Activated T-cell treated with anti-CD3 and anti-CD28 coated beads, Interleukin-2, amount 50 U/mL, for 4 hours (primary cell): ENCODE measurements at places on chromosomes 2 and 18. TPM values are rescaled to one million over a fixed set of nuclear protein-coding genes. Genes with fewer than 3 reads are reported as not detected.

ABCA12 gene
- total RNA-seq: not detected

ACVR1C gene
- total RNA-seq: 0.73 TPM

C2orf92 gene
- total RNA-seq: 3.3 TPM

SERPINB5 gene
- not detected for total RNA-seq

NAPG gene
- total RNA-seq: 28.8 TPM

KIAA1328 gene
- 4.8 TPM for total RNA-seq

CCDC102B gene
- 1.5 TPM for total RNA-seq

TUBB8B gene
- not detected for total RNA-seq

GAREM2 gene
- 2.4 TPM for total RNA-seq
